NCI-H2107 (cell line): ENCODE measurements at places on chromosomes 2 and 18.

DNA sequence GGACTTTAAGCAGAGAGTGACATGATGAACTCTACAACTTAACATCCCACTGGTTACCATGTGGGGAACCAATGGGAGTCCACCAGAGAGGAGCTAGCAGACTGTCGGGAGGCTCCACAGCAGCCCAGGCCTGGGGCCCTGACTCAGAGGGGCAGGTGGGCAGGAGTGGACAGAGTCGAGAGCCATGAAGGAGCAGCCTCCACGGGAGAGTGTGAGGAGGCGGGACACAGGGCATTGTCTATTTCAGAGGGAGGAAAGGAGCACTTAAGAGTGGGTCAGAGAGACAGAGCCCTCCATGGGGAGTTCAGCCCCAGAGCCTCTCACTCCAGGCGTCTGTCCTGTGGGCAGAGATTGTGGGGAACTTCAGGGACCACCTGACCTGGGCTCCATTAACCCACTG is 118.7 kb downstream of the CYP26B1 start:
- no peak for DNase-seq

- no peak for DNase-seq
These were observed 46.2 kb upstream of the TRIM43B start for GRCh38 chr2:95530734-95531133.

DNA sequence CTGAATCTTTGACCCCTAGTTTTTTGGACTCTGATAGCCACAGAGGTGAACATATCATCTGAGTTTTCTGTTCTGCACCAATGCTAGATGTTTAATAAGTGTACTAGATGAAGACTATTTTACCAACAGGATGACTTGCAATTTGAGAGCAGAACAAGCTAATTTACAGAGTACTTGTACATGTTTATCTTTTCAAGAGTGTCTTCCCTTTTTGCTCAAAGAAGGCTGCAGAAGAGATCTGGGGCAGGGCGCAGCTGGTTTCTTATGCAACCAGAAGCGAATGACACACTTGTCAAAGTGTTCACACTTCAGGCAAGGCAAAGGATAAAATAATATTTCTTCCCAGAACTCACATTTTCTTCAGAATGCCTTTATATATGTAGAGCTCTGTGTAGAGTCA is 86.0 kb downstream of the VWA3B start:
- no peak for DNase-seq

DNA sequence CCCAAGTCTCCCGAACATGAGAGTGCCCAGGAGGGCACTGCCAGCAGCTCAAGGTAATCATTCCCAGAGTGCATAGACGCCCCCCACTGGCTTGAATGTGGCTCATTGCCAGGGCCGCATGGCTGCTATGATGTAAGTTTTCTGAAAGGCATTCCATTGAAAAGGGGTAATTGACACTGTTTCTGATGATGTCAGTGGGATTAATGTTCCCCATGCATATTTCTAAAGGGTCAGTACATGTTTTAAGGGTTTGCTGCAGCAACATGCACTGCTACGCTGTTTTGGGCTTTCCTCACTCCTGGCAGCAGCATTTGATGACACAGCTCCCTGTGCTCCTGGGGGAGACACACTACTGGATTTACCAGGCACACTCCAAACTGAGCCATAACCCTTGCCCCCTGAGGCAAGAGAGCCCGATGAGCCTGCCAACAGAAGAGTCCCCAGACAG is 36.7 kb downstream of the KIAA2012 start:
- no peak for DNase-seq

GRCh38 chr2:189960346-189960745 is 102.2 kb downstream of the MSTN start:
- DNase-seq: no peak

DNA sequence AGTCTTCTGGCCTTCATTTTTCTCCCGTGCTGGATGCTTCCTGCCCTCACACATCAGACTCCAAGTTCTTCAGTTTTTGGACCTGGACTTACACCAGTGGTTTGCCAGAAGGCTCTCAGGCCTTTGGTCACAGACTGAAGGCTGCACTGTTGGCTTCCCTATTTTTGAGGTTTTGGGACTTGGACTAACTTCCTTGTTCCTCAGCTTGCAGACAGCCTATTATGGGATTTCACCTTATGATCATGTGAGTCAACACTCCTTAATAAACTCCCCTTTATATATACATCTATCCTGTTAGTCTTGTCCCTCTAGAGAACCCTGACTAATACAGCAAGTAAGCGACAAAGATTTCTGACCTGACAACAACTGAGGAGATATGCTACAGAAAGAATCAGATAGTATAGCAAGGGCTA is 7.2 kb downstream of the CDC42EP3 start:
- DNase-seq: no peak

DNA sequence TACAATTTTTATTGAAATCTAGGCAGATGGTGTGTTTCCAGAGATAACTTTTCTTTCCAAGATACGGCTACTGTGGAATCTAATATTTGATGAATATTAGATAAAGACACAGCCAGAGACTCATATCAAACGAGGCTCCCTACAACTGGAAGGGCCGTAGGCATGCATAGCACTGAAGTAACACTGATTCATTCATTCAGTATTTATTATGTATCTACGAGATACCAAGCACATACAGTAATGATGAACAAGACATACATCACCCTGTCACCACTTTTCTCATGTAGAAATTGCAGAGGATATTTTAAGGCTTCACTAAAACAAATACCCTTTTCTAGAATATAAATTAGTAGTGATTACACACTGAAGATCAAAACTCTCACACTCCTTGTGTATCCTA is 74.5 kb downstream of the KCTD18 start:
- no peak for DNase-seq

DNA sequence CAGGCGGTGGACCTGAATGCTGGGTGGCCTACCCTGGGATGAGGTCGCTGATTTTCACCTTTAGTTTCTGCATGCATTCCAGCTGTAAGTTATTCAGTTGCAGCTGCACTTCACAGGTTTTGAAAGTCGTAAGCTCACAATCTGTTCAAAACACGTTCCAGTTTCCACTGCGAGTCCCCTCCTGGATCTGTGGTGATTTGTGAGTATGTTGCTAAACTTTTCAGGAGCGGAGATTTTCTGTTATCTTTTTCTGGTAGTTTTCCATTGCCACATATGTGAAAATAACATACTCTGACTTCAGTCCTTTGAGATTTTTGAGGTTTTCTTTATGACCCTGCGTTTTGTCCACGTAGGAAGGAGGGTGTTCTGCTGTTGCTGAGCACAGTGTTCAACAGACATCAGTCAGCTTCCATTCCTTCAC is 102.1 kb downstream of the SNTG2 start:
- DNase-seq: no peak

GRCh38 chr2:224532931-224533330 is 52.2 kb downstream of the CUL3 start:
- no peak for DNase-seq

GRCh38 chr2:240109386-240109785 is 26.7 kb downstream of the COPS9 start:
- DNase-seq: no peak

- DNase-seq: no peak
These were observed 37.5 kb downstream of the SNED1 start for GRCh38 chr2:241035818-241036396.

DNA sequence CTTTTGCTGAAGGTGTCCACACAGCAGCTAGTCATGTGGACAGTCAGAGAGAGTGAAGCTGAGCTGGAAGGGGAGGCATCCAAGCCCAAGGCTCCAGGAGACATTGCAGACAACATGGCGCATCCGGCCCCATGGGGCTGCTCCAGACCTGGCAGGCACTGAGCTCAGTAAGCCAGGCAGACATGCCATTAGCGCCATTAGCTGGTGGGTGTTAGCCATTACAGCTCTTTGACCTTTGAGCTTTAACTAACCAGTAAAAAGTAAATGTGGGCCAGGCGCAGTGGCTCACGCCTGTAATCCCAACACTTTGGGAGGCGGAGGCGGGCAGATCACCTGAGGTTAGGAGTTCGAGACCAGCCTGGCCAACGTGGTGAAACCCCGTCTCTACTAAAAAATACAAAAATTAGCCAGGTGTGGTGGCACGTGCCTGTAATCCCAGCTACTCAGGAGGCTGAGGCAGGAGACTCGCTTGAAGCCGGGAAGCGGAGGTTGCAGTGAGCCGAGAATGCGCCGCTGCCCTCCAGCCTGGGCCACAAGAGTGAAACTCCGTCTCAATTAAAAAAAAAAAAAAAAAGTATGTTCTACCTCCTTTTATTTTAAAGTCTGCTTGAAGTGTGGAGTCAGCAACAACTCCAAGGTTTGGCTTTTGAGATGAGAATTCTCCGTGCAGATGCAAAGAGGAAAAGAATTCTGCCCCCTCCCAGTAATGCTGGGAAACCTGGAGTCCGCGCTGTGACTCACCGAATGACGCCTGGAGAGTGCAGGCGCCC is 69.4 kb downstream of the TWSG1 start:
- no peak for DNase-seq

DNA sequence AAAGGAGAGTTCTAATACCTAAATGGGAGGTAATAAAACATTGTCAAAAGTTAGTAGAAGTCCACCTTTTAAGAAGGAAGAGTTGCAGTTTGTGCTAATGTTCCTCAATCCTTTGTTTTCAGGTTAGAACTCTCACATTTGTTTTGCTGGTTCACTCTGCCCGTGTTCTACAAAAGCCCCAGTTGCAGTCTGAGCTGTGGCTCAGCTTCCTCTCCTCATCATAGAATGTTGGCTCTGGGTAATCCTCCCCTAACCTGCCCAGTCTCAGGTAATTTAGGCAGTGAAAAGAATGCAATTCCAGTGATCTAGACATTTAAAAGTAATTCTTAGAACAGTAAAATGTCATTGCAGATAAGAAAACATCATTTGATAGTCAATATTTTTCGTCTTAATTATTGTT is 1410.4 kb upstream of the ZEB2 start:
- DNase-seq: no peak

DNA sequence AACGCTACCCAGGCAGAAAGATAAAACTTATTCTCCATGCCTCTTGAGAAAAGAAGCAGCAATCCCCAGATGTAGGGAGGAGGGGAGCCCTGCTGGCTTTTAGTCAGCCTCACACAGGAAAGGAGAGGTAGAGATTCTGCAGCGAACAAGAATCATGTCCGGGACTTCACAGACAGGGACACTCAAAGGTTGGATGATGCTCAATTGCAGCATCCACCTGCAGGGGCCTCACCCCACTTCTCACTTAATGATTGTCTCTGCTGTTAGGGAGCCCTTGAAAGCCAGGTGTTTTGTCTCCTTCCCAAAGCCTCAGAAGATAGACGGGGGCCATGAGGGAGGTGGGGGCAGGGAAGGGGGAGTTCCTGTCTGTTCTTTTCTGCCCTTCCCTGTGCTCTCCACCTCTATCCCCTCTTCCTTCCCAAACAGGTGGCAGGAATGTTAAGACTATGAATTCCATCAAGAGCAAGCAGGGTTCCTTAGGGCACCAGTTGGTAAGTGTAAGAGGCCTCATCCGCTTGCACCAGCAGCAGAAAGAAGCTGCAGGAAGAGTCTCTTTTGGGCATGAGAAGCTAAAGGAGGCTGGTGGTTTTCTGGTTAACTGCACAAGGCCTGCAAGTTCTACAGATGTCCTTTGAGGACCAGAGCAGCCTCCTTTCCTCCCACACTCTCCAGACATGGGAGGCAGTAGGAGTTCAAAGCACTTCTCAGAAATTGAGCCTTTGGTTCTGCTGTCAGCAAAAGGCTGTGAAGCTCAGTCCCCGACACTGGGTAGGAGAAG is 154.7 kb upstream of the TNP1 start:
- no peak for DNase-seq

DNA sequence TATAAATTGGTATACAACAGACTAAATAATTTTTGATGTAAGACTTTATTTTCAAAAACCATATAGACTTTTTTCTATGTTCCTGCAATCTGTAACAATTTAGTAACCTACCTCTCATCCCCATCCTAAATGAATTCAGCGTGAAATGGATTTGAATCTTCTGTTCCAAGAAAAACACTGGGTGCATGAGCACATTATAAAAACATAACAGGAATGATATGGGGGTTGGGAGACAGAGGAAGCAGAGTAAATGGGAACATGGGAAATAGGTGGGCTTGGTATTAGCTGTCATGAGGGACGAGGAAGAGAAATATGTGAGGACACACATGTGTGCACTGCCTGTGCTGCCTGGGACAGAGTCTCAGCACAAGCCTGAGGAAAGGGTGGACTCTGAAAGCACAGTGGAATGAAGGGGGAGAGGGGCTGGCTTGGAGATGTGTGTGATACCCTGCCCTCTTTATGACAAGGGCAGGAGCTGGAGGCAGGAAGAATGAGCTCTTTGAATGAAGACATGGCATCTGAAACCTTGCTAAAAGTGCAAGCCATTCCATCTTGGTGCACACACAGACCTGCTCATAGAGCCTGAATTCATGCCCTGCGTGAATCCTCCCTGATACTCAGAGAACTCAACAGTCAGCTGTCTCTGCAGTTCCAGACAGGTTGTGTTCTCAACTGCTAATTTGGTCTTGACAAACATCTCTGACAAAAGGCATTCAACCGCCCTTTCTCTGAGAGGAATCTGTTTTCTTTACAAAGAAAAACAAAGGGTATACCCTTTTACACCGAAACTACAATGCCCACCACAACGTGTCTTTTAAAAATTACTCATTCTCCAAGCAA is 66.6 kb downstream of the EPB41L3 start:
- DNase-seq: no peak

GRCh38 chr2:18167871-18168270 is 289.4 kb downstream of the KCNS3 start:
- DNase-seq: no peak

DNA sequence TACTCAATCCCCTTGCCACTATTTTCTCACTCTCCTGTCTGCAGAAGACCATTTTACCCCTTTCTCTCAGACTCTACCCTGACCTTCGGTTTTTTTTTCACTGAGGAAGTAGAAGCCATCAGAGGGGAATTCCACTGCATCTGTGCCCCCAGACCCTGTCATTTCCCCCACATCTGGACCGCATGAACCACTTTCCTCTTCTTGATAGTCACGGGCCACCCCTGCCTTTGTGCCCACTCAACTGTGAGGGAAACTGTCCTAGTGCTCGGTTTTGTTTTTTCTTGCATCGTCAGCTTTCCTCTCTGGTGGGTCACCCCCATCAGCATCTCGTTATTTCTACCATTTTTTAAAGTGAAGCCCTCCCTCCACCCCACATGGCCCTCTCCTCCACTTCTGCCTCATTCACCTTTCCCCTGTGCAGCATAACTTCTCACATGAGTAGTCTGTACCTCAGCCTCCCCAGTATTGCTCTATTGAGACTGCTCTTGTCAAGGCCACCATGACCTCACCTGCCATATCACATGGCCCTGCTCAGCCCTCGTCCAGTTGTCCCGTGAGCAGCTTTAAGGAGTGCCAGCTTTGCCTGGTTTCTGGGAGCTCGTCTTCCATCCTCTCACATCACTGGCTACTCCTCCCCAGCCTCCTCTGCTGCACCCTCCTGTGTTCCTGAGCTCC is 32.4 kb downstream of the TMEM87B start:
- no peak for DNase-seq

GRCh38 chr2:30894498-30895119 is 87.4 kb upstream of the CAPN13 start:
- DNase-seq: no peak

GRCh38 chr2:30321466-30321865 is 90.1 kb downstream of the LBH start:
- no peak for DNase-seq

GRCh38 chr2:127410871-127411652 is 7.2 kb upstream of the PROC start:
- DNase-seq: no peak

- no peak for DNase-seq
These were observed 1280.3 kb upstream of the TMEFF2 start for GRCh38 chr2:193475038-193475437.
